ENCODE measurements at places on chromosomes 3 and 15.
A peak's percentile ranks its signal among the peaks of the same experiment; 100 is the strongest.

DNA sequence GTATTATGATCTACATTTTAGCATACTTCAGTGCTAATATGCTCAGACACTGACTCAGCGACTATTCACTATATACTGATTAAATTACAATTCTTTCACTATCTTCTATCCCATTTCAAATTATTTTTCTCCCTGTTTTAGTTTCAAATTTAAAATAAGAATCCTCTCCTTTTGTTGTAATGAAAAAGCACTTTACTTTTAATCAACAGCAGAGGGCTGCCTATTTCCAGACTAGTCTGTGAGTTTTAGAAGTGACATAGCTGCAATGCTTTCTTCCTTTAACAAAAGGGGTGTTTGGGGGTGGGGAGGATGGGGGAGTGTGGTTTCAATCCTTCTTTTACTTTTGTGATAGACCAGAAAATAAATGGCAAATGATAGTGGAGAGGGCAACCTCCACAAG, 2.4 kb downstream of the NEDD4 start:
- no peak for DNase-seq

GRCh38 chr3:183884427-183885296, at the start of gene PARL:
TSS of gene PARL (minus strand) at chr3:183884880. CDS start at chr3:183884846, 34 bp downstream.
- DNase-seq: peak; percentile 96

GRCh38 chr3:32706348-32707025, 21.5 kb downstream of the CNOT10 start:
- DNase-seq: no peak

DNA sequence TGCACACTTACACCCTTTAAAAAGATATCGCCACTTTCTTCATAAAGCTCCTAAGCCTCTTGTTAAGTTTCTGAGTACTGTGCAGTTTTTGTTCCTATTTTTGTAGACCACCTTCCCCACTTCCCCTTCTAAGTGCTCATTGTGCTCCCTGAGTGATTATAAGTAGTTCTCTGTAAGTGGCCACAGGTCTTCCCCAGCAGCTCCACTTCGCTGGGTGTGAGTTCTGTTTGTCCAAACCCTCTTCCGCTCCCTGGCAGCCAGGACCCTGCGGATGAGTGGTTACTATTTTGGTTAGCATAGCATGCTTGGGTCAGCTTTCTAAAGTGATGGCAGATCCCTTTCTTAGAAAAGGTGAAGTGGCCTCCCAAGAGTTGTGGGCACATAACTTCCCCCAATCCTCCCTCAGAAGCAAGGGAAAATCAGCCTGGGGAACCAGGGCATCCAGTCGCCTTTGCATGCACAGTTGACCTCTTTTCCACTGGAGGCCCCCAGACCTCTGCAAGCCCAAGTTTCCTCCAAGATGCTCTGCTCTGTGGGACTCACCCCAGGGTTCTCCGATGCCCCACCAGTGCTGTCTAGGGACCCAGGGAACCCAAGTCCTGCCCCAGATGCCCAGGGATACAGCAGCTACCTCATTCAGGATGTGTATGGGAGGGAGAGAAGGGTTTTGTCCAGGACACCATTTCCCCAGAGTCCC, 69.6 kb downstream of the ATP10A start:
- DNase-seq: no peak

- no peak for DNase-seq
These were observed 89.2 kb upstream of the CGNL1 start for GRCh38 chr15:57287123-57287521.

- no peak for DNase-seq
These were observed 21.7 kb upstream of the SLC25A26 start for GRCh38 chr3:66199089-66199473.

- peak; percentile 50 for DNase-seq
These were observed 126.7 kb downstream of the MYLK start for GRCh38 chr3:123757281-123757940.

DNA sequence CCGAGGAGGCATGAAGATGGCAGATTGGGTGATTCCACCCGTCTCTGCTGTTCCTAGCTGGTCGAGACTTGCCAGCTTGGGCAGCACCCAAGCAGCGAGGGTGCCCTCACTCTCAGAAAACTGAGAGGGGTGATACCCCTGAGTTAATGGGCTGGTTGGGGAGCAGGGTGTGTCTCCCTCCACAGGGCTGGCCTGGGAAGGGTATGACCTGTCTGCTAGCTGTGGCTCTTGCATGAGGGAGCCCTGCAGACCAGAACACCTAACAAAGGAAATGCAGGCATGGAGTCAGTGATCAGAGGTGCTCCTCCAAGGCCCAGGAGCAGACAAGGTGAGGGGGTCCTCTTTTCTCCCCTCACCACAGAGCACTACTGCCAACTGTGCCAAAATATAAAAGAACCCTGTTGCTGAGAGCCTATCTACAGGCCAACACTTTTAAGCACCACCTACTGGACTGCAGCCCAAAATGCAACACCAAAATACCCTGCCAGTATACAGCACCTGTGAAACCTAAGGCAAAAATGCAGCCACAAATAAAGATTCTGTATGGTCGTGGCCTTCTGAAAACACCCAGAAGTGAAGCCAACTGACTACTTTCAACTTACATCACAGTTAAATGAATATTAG, 35.8 kb upstream of the PPM1L start:
- DNase-seq: no peak

- DNase-seq: no peak
These were observed 194.9 kb upstream of the KBTBD8 start for GRCh38 chr3:66803206-66803605.

- no peak for DNase-seq
These were observed 42.2 kb upstream of the TMEM108 start for GRCh38 chr3:132995971-132996370.

DNA sequence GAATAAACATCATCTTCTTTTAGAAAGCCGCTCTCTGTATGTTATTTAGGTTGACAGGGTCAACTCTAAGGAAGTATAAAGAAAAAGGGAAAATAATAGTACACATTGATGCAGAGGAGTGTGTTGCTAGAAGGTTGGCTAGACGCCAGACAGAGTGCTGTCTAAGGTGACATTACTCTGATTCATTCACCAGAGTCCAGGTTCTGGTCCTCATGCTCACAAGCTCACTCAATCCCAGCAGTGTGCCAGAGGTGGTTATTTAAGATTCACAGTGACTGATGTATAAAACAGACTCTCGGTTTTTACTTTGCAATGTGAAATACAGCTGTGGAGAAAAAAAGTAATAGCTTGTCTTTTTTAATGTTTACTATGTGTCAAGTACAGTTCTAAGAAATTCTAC, 1.7 kb downstream of the CFAP44 start:
- no peak for DNase-seq

- DNase-seq: peak; percentile 15
These were observed 990.4 kb downstream of the GBE1 start for GRCh38 chr3:80771085-80771484.

- no peak for DNase-seq
These were observed 490.9 kb upstream of the CFAP20DC start for GRCh38 chr3:59540696-59541095.

- no peak for DNase-seq
These were observed 84.1 kb downstream of the CCNL1 start for GRCh38 chr3:157075693-157076420.

- no peak for DNase-seq
These were observed 301.4 kb downstream of the RBMS3 start for GRCh38 chr3:29582273-29582672.

DNA sequence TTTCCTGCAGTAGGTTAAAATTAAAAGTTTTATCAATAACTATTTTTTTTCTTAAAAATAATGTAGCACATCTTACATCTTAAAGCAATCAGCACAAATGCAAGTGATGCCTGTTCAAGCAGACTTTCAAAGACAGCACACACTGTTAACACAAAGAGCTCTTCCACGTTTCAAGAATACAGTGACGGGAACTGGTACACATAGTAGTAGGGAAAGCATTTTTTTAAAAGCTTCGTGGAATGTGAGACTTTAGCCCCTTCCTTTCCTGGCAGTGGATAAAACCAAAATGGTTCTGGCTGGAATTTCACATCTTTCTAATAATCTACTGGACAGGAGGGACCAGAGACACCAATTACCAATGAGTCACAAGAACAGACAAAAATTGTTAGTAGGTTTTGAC, 33.5 kb upstream of the SLC2A2 start:
- DNase-seq: no peak

DNA sequence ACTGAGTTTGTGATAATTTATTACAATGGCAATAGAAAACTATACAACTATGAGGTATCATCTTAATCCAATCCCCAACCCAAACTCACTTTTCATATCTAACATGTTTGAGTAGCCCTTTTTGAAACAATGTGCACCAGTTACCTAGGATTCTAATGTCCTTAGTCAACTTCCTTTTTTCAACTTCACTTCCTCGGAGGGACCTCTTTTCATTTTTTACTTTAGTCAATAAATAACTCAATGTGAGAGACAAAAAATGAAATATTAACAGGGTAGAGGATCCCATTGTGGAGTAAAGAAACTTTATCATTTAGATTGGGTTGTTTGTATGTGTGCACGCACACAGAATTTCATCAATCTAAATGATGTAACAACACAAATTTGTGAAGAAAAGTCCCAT, 193.6 kb upstream of the LRRC3B start:
- no peak for DNase-seq

- DNase-seq: no peak
These were observed 95.9 kb upstream of the ATP2B2 start for GRCh38 chr3:10601151-10601856.
